ENCODE measurements at places on chromosomes 5 and 9. TPM values are rescaled to one million over a fixed set of nuclear protein-coding genes. Genes with fewer than 3 reads are reported as not detected.

DNA sequence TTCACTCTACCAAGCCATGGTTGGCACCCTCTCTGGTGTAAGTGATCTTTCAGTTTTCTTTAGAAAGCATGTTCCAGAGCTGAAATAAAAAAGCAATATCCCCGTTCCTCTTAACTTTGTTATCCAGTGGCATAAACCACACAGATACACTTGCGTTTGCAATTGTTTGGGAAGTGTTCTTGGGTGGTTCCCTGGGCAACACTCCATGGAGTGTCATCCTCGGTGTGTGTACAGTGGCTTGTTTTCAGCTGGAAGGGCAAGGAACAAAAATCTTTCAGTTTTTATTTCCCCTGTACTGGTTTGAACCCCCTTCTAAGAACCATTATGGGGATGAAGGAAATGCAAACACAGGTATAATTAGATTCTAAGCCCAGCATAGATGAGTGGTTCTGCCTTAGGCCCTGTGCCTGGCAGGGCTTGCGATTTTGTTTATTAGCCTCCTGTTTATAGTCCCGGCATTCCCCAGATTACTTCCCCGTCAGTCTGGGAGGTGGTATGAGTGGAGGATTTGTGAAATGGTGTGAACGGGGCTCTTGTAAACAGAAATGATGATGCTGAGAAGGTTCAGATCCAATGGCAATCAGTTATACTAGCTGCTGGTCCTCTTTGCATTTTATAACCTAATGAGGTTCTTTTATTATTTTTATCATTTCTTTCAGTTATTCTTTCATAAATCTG lies 76.0 kb upstream of the CD180 start:
- no peak for DNase-seq

DNA sequence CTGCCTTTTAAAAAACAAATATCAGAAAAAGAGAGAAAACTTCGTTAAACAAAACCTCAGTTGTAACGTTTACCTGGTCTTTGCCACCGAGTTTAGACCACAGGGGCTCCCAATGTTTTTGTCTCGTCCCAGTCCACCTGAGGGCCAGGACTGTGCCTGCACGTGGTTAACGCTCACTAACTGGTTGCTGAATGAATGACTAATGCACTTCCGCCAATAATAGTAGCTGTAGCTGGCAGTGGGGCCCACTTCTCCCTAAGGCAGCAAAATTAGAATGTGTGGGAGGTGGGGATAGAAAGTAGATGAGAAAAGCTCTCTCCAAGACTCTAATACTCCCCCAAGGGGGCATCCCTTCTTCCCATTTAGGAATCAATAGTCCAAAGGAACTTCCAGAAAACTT lies 29.1 kb upstream of the MED27 start:
- DNase-seq, result no peak

DNA sequence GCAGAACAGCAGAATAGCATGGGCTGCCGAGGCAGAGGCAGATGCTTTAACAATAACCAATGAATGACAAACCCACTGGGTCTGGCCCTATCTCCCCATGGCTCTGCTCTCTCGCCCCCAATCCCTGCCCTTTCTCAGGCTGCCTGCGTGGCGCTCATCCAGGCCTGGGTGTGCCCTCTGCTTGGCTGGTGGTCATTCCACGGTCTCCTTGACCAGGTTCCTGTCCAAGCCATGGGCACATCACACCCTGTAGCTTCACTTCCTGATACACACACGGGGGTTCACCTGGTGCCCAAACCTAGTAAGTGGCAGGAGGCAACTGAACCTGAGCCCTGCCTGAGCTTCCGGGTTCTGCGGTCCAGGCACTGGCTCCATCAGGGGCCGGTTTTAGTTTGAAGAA lies 87.6 kb downstream of the DAP start:
- DNase-seq, result no peak

GRCh38 chr9:88256216-88256615 lies 117.9 kb upstream of the SPATA31C2 start:
- DNase-seq, result no peak

- DNase-seq, result no peak
These were observed 425.6 kb upstream of the MEF2C start for GRCh38 chr5:89308606-89309040.

DNA sequence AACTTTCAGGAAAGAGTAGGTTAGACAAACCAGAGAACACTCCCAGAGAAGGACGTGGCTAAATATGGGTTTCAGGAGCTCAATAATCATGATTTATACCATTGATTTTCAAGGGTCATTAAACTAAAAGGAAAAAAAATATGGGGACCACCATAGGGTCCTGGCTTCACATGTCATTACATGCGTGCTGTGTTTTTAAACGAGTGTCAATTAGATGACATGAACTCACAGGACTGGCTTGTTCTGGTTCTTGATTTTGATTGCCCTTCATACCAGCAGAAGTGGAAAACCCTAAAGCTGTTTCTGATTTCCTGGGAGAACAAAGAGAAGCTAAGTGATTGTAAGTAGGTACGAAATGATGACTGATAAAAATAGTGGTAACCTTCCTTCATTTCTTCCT lies 5.8 kb downstream of the ACOT12 start:
- no peak for DNase-seq

PCDHB5 gene
- not detected for polyA plus RNA-seq

- no peak for DNase-seq
These were observed 6.3 kb downstream of the C5orf15 start for GRCh38 chr5:133962131-133962530.

- DNase-seq, result no peak
These were observed 59.5 kb upstream of the FOXI1 start for GRCh38 chr5:170046241-170046640.

- DNase-seq, result peak; percentile 55
These were observed 1.3 kb downstream of the NIPBL start for GRCh38 chr5:36877667-36878391.

SAXO1 gene
- 0.65 TPM for polyA plus RNA-seq

GRCh38 chr5:56183506-56183905 lies 49.6 kb downstream of the ANKRD55 start:
- DNase-seq, result peak; percentile 95

GRCh38 chr5:120456006-120456405 lies 8.1 kb upstream of the PRR16 start:
- no peak for DNase-seq

GRCh38 chr5:2166979-2167377 lies 284.3 kb upstream of the IRX4 start:
- no peak for DNase-seq

ASPN gene
- polyA plus RNA-seq, result 5.3 TPM

TDRD7 gene
- 5.0 TPM for polyA plus RNA-seq

DNA sequence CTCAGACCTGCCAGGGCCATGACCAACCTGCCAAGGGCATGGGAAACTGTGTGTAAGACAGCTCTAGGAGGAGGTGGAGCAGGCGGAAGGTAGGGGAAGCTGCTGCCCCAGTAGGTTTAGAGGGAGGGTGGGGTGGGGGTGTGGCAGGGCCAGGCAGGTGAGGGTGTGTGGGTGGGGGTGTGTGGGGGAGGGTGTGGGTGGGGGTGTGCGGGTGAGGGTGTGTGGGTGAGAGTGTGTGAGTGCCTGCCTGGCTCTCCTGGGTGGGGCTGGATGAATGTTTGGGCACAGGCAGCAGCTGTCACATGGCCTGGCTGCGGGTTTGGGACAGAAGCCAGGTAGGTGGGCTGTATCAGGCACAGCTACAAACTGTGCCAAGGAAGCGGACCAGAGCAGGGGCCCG lies 8.8 kb upstream of the N4BP3 start:
- DNase-seq, result no peak

LMX1B gene
- not detected for polyA plus RNA-seq

DNA sequence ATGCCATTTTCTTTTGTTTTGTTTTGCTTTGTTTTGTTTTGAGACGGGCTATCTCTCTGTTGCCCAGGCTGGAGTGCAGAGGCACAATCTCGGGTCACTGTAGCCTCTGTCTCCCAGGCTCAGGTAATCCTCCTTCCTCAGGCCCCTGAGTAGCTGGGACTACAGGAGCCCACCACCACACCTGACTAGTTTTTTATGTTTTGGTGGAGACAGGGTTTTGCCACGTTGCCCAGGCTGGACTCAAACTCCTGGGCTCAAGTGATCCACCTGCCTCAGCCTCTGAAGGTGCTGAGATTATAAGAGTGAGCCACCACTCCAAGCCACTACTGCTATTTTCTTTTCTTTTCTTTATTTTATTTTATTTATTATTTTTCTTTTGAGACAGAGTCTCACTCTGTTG lies 54.0 kb upstream of the S1PR3 start:
- no peak for DNase-seq

UNC13B gene
- 5.5 TPM for polyA plus RNA-seq

DNA sequence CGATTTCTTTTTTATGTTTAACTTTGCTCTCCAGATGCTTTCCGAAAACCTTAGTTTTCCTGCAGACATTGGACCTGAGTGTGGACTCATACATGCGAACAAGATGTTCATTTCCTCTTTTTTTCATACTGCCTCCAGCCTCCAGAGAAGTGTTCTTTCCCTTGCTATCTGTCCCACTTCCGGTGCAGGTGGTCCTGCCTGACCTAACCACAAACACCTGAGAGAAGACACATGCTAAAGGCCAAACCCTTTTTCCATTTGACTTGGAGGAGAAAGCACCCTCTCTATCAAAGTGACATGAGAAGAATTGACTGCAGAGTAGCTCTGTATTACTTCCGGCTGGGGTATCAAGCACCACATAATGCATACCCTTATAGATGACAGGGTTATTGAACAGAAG lies 334.0 kb downstream of the ARHGEF28 start:
- no peak for DNase-seq

DNA sequence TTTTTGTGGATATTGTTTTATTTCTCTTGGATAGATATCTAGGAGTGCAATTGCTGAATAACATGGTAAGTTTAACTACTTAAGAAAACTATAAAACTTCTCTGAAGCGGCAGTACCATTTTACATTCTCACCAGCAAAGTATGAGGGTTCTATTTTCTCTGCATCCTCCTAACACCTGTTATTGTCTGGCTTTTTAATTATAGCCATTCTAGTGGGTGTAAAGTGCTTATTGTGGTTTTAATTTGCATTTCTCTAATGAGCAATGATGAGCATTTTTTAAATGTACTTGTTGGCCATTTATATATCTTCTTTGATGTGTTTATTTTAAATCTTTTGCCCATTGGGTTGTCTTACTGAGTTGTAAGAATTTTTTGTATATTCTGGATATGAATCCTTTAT lies 28.7 kb downstream of the SMIM32 start:
- no peak for DNase-seq

DNA sequence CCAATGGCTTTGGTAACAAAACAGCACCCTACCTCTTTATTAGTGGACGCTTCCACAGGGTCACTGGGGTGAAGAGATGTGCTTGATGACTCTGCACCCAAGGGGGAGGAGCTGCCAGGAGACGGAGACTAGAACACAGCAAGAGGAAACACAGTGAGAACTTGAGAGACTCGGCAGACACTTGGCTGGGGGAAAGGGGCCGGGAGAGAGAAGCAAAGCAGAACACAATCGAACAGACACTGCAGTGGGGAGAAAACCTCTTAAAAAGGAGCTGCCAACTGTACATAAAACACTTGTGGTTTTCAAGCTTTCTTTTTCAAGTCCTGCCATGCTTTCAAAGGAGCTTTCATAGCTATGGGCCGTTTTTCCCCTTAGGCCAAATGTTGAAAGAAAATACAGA lies 151.0 kb downstream of the ENTREP1 start:
- DNase-seq, result no peak

ABO gene
- not detected for polyA plus RNA-seq

GRCh38 chr5:57041570-57041969 lies 89.6 kb upstream of the MIER3 start:
- DNase-seq, result no peak

- no peak for DNase-seq
These were observed 525.9 kb upstream of the ZNF608 start for GRCh38 chr5:125272357-125272756.

DNA sequence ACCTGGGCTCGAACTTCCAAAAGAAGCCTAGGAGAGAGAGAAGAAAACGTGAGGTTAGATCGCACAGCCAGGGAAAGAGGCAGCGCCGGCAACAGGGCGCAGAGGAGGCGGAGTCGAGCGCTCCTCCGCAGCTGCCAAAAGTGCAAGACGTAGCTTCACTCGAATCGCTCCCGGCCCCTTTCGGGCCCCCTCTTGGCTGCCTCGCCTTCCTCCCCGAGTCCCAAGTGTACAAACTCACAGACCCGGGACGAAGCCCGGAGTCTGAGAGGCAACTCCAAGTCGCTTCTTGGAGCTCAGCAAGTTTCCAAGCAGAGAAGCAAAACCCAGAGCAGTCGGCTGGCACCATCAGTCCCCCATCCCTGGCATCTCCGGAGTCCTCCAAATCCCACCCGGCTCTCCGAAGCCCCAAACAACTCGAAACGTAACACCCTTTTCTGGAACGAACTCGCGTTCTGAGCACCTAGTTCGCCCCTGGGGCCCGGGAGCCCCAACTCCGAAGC lies 1.2 kb downstream of the MIER3 start:
- peak; percentile 91 for DNase-seq

GRCh38 chr5:955886-956761 lies 52.5 kb upstream of the NKD2 start:
- DNase-seq, result no peak

DNA sequence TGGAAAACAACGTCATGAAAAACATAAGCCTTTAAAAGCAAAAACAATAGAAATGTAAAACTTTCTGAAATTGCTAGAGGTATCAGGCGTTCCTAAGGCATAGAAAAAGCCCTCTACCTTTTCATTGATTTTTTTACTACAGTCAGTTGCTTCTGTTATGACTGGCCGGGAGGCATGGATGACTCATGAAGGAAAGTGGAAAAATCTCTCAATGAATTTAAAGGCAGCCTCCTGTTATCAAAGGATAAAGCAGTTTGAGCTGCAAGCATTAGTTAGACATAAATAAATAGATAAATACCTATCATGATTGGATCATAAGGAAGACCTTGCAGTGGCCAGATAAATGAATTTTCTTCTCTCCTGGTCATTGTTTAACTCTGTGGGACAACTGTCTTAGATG lies 281.6 kb downstream of the MAST4 start:
- DNase-seq, result peak; percentile 51

- no peak for DNase-seq
These were observed 585.2 kb downstream of the ACTL7B start for GRCh38 chr9:108270561-108270960.

- peak; percentile 51 for DNase-seq
These were observed at the start of gene GPX3 for GRCh38 chr5:151020304-151021110. GPX3 (plus strand) TSS chr5:151020591; CDS start chr5:151020655, 64 bp downstream.

- no peak for DNase-seq
These were observed 15.5 kb downstream of the PRKACG start for GRCh38 chr9:68998385-68998784.

TMC1 gene
- 0.32 TPM for polyA plus RNA-seq

SPINK6 gene
- not detected for polyA plus RNA-seq

GRCh38 chr5:131758520-131758900 lies 38.3 kb downstream of the FNIP1 start:
- peak; percentile 9 for DNase-seq

DIPK1B gene
- polyA plus RNA-seq, result 0.15 TPM

LMAN2 gene
- 313 TPM for polyA plus RNA-seq
